Stimulated activated CD4-positive, alpha-beta T cell treated with anti-CD3 and anti-CD28 coated beads, Interleukin-15, amount 100 ng/mL, for 1 hour (primary cell): ENCODE measurements at places on chromosomes 6 and 20.

GRCh38 chr6:159252955-159253508, 83.8 kb downstream of the FNDC1 start:
- no peak for DNase-seq

GRCh38 chr6:14726816-14727493, 518.9 kb upstream of the JARID2 start:
- DNase-seq, result no peak

DNA sequence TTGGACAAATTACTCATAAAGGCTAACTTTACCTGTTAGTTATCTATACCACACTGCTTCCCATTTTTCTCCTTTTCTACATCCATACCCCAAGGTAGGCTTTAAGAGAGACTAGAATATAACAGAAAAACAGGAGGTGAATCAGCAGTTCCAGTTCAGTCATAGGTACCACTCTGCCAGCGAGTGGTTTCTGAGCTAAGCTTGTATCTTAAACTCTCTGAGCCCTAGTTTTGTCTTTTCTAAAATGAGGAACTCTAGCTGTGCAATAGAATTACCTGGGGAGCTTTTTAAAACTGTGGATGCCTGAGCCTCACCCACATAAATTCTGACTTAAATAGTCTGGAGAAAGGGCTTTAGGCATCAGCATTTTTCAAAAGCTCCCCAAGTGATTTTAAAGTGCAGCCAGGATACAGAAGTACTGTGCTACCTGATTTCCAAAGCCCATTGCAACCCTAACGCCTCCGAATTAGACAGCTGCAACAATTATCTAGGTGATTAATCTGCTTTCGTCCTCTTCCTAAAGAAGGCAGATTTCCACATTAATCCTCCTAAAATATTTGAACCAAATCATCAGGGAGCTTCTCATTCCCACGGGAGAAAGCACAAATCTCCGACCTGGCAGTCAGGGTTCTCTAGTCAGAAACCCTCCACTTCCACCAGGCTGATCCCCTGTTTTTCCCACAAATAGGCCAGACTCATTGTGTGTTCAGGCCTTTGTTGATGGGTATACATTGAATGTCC, 37.4 kb upstream of the RPL7L1 start:
- no peak for DNase-seq

DNA sequence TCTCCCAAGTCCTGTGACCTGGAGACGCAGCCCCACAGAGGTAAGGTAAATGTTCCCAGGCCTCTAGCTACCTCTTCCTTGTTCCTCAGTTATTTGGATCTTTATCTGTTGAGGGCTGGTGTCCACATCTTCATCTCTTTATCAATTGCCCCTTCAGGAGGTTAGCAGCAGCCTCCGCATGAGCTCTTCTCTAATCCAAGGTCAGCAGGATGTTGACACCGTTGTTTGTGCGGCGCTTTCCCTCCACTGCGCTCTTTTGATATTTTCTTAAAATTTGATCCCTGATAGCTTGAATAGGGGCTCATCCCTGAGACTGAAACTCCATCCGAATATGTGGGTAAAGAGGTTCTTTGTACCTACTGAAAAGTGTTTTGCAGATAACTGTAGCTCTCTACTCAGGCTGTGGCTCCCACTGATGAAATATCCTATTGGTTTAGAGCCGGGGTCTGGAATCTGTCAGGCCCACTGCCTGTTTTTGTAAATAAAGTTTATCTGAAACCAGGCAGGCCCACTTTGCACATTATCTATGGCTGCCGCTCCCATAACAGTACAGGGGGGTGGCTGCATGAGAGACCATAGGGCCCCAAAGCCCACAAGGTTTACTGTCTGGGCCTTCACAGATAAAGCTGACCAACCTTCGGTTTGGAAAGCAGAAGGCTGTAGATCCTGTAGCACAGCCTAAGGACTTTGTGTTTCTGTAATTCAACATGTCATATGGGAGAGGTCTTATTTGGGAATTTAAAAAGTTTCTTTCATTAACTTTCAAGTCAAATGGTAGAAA, 362.6 kb downstream of the QKI start:
- no peak for DNase-seq

- no peak for DNase-seq
Measured at GRCh38 chr6:144955859-144956258, 670.7 kb downstream of the UTRN start.

GRCh38 chr6:16446273-16446672, 207.9 kb downstream of the GMPR start:
- no peak for DNase-seq

GRCh38 chr6:154386848-154387717, 30.5 kb upstream of the IPCEF1 start:
- no peak for DNase-seq

DNA sequence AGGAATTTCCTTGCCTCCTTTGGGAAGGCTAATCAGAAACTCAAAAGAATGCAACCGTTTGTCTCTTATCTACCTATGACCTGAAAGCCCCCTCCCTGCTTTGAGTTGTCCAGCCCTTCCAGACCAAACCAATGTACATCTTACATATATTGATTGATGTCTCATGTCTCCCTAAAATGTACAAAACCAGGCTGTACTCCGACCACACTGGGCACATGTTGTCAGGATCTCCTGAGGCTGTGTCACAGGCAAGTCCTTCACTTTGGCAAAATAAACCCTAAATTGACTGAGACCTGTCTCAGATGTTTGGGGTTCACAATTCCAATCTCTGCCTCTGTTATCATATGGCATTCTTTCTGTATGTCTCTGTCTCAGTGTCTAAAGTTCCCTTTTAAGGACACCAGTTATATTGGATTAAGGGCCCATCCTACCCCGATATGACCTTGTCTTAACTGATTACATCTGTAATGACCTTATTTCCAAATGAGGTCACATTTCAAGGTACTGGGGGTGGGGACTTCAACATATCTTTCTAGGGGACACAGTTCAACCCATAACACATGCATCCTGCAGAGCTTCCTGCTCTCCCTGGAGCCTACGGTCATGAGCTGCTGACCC, 513.5 kb upstream of the JARID2 start:
- DNase-seq, result no peak

DNA sequence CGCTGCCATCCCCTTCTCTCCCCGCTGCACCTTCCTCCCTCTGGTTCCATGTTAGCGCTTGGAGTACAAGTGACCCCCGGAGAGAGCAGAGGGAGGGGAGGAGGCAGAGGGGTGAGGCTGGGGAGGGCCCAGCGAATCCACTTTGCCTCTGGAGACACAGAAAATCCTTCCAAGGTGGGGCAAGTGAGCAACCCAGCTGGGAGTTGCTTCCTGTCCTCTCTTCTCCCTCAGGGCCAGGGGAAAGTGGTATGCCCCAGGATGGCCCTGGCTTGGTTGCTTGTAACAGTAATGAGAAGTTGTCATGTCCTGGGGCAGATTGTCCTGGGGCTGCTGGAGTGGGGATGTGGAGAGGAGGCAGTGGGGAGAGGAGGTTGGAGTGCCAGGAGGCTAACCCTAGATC, 691 bp upstream of the ANGPT4 start:
- DNase-seq, result no peak

- DNase-seq, result no peak
Measured at GRCh38 chr6:109172101-109172746, 76.9 kb downstream of the CEP57L1 start.

DNA sequence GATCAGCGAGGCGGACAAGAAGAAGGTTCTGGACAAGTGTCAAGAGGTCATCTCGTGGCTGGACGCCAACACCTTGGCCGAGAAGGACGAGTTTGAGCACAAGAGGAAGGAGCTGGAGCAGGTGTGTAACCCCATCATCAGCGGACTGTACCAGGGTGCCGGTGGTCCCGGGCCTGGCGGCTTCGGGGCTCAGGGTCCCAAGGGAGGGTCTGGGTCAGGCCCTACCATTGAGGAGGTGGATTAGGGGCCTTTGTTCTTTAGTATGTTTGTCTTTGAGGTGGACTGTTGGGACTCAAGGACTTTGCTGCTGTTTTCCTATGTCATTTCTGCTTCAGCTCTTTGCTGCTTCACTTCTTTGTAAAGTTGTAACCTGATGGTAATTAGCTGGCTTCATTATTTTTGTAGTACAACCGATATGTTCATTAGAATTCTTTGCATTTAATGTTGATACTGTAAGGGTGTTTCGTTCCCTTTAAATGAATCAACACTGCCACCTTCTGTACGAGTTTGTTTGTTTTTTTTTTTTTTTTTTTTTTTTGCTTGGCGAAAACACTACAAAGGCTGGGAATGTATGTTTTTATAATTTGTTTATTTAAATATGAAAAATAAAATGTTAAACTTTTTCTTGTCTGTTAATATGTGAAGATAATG, 2.2 kb downstream of the HSPA1B start:
- no peak for DNase-seq

DNA sequence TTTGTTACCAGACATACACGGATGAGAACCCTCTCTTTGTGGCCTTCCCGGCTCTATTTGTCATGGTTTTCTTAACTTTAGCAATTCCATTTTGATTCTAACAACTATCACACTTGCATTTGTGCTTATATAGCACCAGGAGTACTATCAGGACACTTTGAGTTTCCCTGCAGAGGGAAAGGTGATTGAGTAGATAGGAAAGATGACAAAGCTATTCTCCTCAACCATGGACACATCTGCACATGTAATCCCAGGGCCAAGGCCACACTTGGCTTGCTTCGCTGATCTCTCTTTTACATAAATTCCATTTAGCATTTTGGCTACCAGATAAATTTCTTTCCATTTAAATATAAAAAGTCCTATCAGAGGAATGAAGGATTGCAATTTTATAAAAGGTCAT, 23.3 kb upstream of the CFAP206 start:
- no peak for DNase-seq

- DNase-seq, result no peak
Measured at GRCh38 chr6:21334651-21335050, 258.9 kb upstream of the SOX4 start.

DNA sequence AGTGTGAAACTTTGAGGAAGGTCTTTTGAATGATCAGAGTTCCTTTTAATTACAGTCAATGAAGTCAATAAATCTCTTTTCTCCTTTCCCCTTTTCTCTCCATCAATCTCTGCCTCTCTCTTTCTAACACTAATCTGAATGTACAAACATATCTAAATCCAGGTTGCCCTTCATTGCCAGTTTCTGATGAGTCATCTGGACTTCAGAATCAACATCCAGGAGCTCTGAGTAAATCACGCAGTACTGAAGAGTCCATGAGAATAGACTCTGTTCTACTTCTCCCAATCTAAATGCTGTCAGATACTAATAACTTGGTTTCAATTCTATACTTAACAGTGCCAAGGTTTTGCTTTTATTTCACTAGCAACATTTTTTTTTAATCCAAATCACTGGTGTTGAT, 238.7 kb upstream of the THEMIS start:
- no peak for DNase-seq

GRCh38 chr20:62549499-62550086, 73.8 kb upstream of the GATA5 start:
- no peak for DNase-seq

DNA sequence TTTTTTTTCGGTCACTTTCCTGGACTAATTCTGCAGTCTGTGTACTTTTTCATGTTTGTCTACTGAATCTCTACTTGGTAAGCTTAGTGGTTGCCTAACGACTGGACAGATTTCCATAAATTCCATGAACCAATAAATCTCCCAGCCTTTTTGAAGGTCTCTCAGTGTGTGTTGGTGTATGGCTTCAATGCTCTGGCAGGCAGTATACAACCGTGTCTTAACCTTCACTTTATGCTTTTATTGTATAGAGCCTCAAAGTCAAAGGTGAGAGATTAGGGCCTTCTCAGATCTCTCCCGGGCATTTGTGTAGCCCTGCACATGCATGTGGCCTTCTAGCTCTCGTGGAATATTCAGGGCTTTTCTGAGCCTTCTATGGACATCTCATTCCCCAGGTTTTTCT, 14.3 kb upstream of the CMTR1 start:
- DNase-seq, result no peak

DNA sequence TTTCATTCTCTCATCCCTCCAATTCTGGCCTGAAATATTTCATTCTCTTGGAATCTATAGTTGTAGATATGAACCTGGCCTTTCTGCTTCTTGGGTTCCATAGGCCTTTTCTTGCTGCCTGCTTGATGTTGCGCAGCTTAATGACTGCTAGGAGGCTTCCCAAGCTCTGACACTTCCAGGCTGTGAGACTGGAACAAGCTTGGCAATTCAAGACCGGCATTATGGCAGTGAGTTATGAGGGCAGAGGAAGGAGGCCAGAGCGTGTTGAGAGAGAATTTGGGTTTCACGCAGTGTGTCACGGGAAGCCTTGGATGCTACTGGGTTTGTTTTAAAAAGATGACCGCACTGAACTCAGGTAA, 948 bp upstream of the DNAJC5 start:
- DNase-seq, result no peak

DNA sequence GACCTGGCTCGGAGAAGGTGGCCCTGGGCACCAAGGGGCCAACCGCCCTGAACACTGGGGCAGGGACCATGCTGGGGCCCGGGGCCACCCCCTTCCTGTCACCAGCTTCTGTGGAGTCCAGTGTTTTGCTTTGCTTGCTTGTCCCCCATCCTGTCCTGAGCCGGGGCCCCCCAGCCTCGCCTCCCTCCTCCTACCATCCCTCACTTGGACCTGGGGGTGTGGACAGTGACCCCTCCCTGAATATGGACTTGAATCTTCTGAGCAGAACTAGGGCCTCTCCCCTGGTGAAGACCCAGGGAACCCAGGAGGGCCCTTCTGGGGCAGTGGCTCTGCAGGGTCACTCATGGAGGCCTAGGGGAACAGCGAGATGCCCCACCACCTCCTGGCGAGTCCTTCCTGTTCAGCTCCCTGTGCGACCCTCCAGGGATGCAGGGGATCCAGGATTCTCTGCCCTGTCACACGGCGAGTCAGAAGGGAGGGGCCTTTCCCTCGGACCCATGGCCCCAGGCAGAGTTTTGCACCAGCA, 41.6 kb downstream of the VSTM2L start:
- DNase-seq, result no peak

GRCh38 chr20:51978070-51978501, 175.8 kb upstream of the SALL4 start:
- no peak for DNase-seq

- no peak for DNase-seq
Measured at GRCh38 chr6:5084781-5085647, at the start of gene PPP1R3G. PPP1R3G (plus strand) TSS chr6:5085341; CDS start chr6:5085486, 145 bp downstream.

DNA sequence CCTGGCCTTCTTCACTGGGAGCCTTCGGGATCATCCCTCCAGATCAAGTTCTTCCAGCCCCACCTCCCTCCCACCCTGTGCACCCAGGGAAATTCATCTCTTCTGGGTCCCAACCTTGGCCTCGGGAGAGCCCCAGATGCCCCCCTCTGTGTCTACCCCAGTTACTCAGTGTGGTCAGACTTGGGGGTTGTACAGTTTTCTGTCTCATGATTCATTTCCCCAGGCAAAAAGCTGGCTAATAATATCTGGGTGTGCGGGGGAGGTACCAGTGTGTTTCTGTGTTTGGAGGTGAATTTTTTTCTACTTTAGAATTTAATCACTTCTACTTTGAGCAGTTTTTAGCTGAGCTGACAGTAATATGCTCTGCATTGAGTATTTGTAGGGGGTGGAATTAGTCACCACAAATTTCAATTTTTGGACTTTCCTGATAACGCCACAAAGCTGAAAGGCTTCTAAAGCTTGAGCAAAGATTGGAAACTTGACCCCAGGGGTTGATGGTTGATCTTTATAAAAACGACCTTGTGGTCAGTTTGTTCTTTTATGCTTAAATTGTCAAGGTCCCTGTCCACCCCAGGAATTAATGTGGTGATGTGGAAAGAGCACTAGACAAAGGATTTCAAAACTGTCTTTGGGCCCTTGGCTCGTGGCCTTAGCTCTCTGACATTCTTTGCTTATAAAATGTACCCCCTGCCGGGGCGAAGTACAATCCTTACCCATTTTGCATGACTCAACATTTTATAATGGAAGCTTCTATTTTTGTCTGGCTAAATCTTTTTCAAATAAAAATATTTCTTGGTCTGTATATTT, 284.7 kb upstream of the TAB2 start:
- peak; percentile 28 for DNase-seq

- DNase-seq, result no peak
Measured at GRCh38 chr20:34249291-34249690, 8.1 kb downstream of the ASIP start.

GRCh38 chr20:19363476-19363875, 151.0 kb downstream of the SLC24A3 start:
- no peak for DNase-seq
